ENCODE measurements at places on chromosomes 11 and 22. TPM values are rescaled to one million over a fixed set of nuclear protein-coding genes. Genes with fewer than 3 reads are reported as not detected.

Gene VWA5A
- 12.1 TPM for total RNA-seq

Gene OR4D5
- not detected for total RNA-seq

DNA sequence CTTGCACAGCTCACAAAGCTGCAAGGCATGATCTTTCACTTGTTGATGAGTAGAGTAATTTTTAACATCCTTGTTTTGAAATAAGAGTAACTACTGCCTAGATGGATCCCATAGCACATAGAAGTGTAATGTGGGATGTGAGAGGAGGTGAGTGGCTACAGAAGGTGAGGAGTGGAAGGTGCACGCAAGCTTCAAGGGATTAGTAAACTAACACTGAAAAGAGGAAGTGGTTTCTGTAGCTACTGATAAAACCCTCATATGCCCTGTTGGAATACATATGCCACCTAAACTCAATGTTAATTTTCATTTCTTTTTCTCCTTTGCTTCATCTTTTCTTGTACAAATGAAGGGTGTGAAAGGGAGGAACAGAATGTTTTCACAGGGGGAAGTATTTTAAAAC, 22.0 kb upstream of the CTSC start:
- DNase-seq = no peak

DNA sequence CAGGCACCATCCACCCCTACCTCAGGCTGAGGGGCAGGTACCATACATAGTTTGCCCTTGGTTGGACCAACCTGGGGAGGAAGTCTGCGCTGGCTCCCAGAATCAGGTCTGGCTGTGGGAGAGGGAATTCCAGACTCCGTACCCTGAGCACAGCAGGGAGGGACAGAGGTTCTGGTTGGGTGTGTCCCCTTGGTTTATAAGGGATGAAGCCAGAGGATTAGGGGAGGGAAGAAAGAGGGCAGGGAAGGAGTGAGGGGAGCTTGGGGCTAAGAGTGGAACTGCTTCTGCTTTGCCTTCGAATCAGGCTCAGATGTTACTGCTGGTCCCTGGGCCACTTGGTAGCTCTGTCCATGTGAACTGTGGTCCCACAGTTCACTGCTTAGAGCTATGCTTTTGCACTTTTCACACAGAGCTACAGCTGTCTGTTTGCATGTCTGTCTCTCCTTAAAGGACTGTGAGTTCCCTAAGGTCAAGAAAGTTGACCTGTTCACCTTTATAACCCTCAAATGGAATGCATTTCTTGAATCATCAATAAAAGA, 9.2 kb downstream of the MMP20 start:
- no peak for DNase-seq

Gene SLC22A8
- total RNA-seq = not detected

GRCh38 chr11:76701294-76702040, 30.9 kb upstream of the LRRC32 start:
- no peak for DNase-seq

DNA sequence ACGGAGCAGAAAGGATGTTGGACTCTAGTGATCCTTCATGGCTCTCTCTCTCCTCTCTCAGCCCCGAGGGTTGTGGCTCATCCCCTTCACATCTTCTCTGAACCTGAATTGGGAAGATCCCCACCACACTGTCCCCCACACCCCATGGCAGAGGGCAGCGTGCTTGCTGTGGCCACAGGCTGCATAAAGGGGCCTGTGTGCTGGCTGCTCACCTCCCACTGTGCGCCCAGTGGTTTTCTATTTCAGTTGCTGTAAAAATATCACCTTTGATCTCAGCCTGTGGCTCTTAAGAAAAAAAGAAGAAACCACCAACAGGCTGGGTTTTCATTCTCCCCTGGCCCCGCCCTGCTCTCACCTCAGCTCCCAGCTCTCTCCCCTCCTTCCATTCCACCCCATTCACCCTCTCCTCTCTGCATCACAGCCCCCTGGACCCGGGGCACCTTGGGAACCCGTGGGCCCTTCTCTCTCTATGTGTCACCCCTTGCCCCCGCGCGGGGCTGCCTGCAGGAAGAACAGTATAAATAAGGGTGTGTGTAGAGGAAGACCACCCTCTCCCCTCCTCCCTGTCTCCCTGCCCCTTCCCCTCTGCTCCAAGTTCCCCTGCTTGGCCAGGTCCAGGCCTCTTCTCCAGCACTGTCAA, 25.8 kb upstream of the WNT11 start:
- no peak for DNase-seq
